ENCODE measurements at places on chromosomes 1 and 21.
A peak's percentile ranks its signal among the peaks of the same experiment; 100 is the strongest.

DNA sequence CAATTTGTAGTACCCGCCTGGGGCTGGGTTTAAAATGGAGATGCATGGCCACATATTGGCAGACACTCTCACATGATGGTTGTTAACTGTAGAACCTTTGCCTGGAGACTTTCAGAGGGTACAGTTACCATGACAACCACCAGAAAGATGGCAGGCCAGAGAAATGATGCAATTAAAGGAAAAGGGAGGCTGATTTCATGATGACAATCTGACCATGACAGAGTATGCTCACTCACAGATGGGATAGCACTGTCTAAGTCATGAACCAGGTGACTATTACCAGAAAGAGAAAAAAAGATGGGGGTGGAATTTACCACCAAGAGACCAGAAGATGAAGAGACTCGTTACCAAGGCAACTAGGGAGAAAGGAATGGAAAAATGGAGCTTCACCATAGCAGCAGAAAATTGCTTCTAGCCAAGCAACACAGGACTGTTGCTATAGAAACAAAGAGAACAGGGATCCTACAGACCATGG is 3.5 kb upstream of the TRIT1 start:
- no peak for DNase-seq

DNA sequence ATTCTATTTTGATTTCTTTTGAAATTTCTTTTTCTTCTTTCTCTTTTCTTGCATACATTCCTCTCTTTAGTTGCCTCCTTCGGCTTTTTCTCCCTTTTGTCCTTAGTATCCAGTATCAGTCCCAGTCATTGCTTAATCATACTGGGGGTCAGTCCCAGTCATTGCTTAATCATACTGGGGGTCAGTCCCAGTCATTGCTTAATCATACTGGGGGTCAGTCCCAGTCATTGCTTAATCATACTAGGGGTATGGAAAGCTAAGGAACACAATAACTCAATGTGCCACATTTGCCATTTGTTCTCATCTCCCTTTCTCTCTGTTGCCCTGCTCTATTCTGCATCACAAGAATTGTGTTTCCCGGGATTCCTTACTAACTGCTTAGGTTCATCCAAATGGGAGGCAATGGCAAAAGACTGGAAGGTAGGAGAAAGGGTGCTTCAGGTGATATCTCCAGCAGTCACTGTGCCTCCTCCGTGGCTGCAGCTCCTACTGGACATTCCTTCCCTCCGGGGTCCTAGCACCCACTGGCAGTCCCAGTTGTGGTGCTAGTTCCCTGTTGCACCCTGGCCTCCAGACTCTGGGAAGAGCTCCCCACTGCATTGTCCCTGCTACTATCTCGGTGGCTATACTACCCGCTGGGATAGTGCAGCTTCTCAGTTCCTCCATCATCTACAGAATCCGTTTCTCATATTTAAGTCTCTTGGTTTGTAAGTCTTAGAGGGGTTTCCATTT is 32.6 kb upstream of the LAMC1 start:
- peak; percentile 47 for DNase-seq

- peak; percentile 96 for DNase-seq
These were observed 107.3 kb downstream of the UCHL5 start for GRCh38 chr1:192951691-192952460.

DNA sequence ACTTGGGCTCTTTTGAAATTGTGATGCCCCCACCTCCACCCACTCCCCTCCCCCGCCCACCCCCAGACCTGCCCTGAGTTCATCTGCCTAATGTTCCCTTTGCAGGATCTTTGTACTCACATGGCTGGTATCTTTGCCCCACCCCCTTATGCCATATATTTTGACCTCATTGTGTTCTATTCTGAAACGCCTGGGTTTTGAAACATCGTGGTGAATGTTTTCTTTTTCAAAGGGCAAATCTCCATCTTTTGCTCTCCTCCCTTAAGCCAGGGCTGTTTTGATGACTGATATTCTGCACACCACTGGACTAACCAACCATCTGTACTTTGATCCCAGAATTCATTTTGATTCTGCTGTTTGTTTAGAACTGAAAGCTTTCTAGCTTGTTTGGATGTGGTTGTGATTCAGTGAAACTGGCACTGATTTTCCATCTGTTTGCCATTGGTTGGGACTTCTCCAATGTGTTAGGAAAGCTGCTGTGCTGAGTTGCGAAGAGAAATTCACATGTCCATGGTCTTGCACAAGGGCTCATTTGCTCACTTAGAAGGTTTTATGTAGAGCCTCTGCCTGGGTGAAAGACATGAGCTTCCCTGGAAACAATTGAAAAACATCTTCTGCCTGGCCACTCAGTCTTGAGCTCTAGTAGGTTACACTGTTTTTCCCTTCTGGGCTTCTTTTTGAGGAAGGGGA is 16.5 kb downstream of the SMAP2 start:
- peak; percentile 74 for DNase-seq

DNA sequence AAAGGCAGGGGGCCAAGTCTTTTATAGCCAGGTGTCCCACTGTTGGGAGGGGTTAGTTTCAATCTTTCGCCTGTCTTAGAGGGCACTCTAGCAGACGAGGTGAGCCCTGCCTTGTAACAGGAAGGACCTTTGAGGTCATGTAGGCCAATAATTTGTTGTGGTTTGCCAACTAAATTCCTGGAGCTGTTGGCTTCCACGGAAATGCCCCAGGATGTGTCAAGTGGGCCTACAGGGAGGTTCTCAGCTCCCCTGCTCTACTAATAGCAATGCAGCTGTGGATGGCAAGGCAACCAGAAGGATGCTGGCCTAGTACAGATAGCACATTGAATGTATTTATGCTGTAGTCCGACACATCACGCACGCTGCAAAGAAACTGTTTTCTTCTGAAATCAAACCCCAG is 22.3 kb upstream of the CASQ2 start:
- DNase-seq, result no peak

DNA sequence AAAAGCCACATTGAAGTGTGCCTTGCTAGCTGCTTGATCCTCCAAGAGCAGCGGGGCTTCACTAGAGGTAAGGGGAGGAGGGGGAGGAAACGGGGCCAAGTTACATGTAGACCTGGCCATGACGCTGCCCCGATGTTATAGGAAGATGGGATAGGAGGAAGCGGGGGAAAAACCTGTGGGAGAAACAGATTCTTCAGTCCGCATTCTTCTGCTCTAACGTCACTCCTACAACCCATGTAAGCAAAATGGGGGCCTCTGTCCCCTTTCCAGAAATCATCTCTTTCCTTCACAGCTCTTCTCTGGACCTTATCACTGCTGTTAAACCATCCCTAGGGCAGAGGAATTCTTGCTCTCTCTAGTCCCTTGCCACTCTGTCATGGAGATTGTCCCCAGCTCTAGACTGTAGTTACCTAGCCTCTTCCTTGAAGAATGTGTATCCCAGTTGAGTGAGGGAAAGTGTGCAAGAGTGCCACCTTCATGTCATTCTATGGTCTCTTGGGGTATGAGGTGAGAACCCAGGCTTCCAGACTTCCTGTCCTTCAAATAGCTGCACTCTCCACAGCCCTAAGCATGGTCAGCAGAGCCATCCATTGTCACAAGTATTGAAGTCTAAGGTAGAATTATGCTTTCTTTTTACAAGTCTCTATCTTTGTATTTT is 11.4 kb downstream of the PLEKHO1 start:
- no peak for DNase-seq

- peak; percentile 75 for DNase-seq
These were observed 16.0 kb downstream of the OR2T11 start for GRCh38 chr1:248618878-248619277.

DNA sequence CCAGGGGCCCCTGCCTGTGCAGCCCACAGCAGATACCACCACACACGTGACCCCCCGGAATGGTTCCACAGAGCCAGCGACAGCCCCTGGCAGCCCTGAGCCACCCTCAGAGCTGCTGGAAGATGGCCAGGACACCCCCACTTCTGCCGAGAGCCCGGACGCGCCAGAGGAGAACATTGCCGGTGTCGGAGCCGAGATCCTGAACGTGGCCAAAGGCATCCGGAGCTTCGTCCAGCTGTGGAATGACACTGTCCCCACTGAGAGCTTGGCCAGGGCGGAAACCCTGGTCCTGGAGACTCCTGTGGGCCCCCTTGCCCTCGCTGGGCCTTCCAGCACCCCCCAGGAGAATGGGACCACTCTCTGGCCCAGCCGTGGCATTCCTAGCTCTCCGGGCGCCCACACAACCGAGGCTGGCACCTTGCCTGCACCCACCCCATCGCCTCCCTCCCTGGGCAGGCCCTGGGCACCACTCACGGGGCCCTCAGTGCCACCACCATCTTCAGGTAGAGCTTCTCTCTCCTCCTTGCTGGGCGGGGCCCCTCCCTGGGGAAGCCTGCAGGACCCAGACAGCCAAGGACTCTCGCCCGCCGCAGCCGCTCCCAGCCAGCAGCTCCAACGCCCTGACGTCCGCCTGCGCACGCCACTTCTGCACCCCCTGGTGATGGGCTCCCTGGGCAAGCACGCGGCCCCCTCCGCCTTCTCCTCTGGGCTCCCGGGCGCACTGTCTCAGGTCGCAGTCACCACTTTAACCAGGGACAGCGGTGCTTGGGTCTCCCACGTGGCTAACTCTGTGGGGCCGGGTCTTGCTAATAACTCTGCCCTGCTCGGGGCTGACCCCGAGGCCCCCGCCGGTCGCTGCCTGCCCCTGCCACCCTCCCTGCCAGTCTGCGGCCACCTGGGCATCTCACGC is 51.0 kb downstream of the COL18A1 start:
- no peak for DNase-seq

GRCh38 chr1:208192995-208193394 is 51.2 kb downstream of the PLXNA2 start:
- peak; percentile 66 for DNase-seq

GRCh38 chr1:91776068-91776794 is 109.7 kb downstream of the TGFBR3 start:
- DNase-seq, result no peak

GRCh38 chr21:31198575-31198974 is 145.5 kb downstream of the TIAM1 start:
- DNase-seq, result peak; percentile 75

GRCh38 chr1:173925306-173926242 is 8.4 kb upstream of the SERPINC1 start:
- DNase-seq, result no peak

- no peak for DNase-seq
These were observed 22.5 kb downstream of the DPH5 start for GRCh38 chr1:101003012-101003650.

DNA sequence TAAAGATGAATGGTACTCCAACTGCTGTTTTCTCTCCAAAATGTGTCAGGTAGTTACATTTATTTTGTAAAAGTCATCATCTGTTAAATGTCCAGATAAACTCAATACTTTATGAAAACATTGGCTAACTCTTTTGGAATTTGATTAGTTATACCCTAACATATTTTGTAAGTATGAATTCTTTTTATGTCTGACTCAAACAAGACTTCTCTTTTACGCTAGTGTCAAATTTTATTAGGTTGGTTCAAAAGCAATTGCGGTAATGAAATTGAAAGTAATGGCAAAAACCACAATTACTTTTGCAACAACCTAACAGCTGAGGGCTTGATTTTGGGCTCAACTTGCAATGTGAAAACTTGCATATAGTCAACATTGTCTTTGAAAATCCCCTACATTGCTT is 41.0 kb upstream of the USP25 start:
- DNase-seq, result peak; percentile 43

DNA sequence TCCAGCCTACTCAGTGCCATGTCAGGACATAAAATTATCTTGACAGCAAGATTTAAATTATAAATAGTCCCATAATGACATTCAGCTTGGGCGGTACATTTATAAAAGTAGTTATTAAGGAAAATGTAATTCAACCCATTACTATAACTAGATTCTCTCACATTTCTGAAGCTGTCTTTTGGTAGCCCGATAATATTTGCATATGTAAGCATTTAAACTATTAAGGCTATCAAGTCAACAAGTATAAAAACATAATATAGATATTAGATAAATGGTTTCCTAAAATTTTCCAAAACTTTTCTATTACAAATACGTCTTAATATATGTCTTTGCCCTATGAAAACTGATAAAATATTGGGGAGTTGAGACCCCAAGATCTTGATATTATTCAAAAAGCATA is 21.6 kb upstream of the GPR52 start:
- no peak for DNase-seq

Measured in cardiac fibroblast (primary cell).